ENCODE measurements at places on chromosomes 13 and 19. TPM values are rescaled to one million over a fixed set of nuclear protein-coding genes. Genes with fewer than 3 reads are reported as not detected.

The ZNF567 gene
- total RNA-seq: 10.2 TPM

The SLC7A10 gene
- 11.1 TPM for total RNA-seq

The FAM83E gene
- not detected for total RNA-seq

The ZNF382 gene
- total RNA-seq: 2.8 TPM

The SIGLEC9 gene
- total RNA-seq: 15.2 TPM

The VSTM2B gene
- not detected for total RNA-seq

The FAM216B gene
- total RNA-seq: not detected

The MIA gene
- not detected for total RNA-seq

The ZNF527 gene
- 5.1 TPM for total RNA-seq

The OR7D2 gene
- total RNA-seq: not detected

The FGF22 gene
- not detected for total RNA-seq

The ZNF835 gene
- 9.4 TPM for total RNA-seq

The ZNF506 gene
- total RNA-seq: 37.7 TPM

The CALM3 gene
- total RNA-seq: 256 TPM

The AMH gene
- 0.34 TPM for total RNA-seq

The FSD1 gene
- not detected for total RNA-seq

The SPACA4 gene
- not detected for total RNA-seq

The CLDND2 gene
- total RNA-seq: not detected

The PRR22 gene
- total RNA-seq: not detected

The ZNF582 gene
- total RNA-seq: 3.8 TPM

The HS6ST3 gene
- total RNA-seq: 1.1 TPM

The MISP gene
- not detected for total RNA-seq

The HPN gene
- total RNA-seq: 1.1 TPM

The OR10H1 gene
- not detected for total RNA-seq

The SMIM44 gene
- total RNA-seq: not detected

The EEF1AKMT1 gene
- total RNA-seq: 9.5 TPM

The OR7A5 gene
- not detected for total RNA-seq

The KLK5 gene
- total RNA-seq: not detected

The GDF15 gene
- total RNA-seq: 11.0 TPM

The SERPINE3 gene
- total RNA-seq: not detected

The ZNF563 gene
- total RNA-seq: 5.1 TPM

The VSTM1 gene
- not detected for total RNA-seq

The ZNF211 gene
- 8.2 TPM for total RNA-seq
